ENCODE measurements at places on chromosomes 3 and 15.

DNA sequence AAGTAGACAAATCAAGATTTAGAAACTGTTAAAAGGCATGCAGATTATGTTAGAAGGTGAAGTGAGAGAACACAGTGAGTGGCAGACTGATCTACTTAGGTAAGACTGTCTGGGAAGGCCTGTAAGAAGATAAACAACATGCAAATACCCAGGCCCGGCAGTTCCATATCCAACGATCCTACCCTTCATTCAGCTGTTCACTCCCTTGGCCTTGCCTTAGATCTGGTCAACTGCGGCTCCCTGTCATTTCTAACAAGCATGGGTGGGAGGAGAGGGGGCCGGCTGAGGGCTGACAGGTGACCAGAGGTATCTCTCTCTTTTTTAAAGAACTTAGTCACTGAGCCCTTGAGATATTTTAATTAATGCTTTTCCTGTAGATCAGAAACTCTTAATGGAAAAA is 84.7 kb upstream of the FAM3D start:
- no peak for DNase-seq

DNA sequence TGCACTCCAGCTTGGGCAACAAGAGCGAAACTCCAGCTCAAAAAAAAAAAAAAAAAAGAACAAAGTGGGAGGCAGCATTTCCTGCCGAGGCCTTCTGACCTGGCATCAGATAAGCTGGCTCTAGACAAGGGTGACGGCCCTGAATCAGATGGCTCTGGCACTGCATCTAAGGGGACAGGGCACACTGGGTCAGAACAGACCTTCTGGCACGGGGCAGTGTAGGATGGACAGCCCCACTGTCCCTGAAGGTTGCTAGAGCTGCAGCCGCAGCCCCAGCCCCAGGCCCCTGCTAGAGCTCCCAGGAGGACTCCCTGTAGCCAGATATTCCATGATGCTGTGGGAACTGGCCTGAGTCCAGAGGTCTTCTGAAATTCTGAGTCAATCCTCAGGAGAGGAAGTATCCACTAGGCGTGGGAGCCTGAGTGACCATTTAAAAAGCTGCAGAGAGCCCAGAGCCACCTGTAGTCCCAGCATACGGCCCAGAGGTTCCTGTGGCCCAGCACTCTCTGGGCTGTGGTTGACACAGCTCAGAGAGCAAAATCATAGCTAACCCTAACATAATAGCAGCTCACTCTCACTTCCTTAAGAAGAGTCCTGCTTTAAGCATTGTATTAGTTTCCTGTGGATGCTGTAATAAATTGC is 69.2 kb upstream of the MFGE8 start:
- DNase-seq: no peak

- DNase-seq: no peak
These were observed 712.6 kb upstream of the GBE1 start for GRCh38 chr3:82473864-82474541.

GRCh38 chr3:137259701-137260100 is 301.9 kb downstream of the IL20RB start:
- DNase-seq: no peak

DNA sequence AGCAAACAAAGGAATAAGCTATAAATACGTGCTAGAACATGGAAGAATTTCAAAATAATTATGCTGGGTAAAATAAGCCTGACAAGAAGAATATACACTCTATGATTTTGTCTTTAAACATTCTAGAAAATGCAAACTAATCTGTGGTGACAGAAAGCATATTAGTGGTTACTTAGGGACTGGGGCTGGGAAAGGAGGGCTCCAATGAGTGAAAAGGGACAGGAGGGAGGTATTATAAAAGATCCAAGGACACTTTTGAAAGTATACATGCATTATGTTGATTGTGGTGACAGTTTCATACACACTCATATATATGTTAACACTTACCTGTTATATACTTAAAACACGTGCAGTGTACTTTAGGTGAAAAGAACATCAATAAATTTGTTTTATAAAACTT is 23.0 kb downstream of the MYH15 start:
- DNase-seq: no peak

- DNase-seq: no peak
These were observed 689.6 kb upstream of the NECTIN3 start for GRCh38 chr3:110381992-110382391.

- no peak for DNase-seq
These were observed 88.3 kb upstream of the PRR23C start for GRCh38 chr3:139132976-139133375.

- no peak for DNase-seq
These were observed 77.4 kb upstream of the SEC13 start for GRCh38 chr3:10398341-10398740.

GRCh38 chr3:42071904-42072812 is 19.0 kb upstream of the TRAK1 start:
- no peak for DNase-seq

DNA sequence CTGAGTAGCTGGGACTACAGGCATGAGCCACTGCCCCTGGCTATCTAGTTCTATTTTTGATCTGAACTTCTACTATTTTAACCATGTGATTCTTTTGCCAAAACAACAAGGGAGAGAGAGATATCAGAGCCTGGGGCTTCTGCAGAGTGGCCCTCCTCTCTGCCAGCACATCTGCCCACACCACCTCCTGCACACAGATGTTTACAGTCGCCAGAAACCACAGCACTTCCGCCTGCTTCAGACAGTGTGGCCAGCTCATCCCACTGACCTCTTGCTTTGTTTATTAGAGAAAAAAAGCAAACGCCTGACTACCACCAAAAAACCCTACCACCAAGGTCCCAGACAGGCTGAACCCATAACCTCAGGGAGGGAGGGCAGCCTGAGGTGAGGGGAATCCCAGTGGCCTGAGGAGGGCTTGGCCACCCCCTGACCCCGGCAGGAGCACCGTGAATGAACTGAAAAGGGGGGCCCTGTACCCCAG is 85.9 kb upstream of the ABHD2 start:
- no peak for DNase-seq

DNA sequence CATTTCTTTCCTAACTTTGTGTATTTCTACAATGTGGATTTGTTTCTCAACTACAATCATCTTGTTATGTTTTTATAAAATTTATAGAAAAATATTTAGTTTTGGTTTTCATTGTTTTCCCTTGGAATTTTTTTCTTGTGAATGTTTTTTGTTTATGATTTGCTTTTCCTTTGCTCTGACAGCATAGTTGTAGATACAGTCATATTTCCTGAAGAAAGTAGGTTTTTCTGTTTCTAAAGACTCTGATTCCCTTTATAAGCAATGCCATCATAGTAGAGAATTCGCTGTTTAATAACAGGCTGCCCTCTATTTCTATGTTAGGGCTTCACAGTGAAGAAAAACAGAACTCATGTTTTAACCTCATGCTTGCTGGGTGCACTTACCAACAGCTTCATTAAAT is 482.3 kb downstream of the ZBBX start:
- DNase-seq: no peak

DNA sequence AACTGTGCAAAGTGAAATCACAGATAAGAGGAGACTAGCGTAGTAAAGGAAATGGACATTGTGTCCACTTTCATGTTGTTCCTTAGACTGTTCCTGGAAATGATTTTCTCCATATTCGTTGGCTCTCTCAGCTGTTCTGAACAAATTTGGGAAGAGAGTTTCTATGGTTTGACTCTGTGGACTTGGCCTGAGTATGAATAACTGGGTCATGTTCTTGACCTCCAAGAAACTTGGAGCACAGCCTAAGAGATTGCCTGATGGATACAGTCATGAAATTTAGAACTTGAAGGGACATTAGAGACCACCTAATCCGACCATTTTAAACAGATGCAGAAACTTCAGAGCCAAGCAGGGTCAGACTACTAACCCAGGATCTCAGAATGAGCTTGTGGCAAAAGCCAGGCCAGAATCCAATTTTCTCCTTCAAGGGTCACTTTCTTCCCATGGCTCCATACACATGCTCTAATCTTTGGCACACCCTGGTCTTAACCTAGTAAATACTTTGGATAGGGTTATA is 430.4 kb downstream of the RBMS3 start:
- DNase-seq: no peak

DNA sequence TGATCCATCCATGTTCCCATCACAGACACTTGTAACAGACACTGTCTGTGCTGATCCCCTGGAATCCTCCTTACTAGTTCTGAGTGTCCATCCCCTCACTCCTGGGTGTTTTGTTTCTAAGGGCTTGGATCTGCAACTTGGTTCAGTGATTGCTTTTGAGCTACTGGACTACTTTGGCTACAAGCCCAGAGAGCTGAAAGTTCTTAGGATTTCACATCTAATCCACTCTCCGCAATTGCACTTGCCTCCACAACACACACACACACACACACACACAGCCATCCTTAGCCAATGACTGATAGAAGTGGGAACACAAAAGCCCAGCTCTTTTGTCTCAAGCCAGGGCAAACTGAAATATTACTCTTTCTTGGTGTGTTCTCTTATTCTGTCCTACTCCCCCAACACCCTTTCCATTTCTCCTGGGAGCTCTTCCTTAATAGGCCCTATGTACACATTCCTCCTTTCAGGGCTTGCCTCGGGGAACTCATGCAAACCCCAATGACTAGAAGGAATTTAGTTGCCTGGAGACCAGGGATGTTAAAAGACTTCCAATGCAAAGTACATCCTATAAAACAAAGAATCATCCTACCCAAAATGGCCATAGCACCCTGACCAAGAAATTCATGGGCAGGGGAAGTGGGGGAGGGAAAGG is 206.1 kb upstream of the UBE2E2 start:
- no peak for DNase-seq

DNA sequence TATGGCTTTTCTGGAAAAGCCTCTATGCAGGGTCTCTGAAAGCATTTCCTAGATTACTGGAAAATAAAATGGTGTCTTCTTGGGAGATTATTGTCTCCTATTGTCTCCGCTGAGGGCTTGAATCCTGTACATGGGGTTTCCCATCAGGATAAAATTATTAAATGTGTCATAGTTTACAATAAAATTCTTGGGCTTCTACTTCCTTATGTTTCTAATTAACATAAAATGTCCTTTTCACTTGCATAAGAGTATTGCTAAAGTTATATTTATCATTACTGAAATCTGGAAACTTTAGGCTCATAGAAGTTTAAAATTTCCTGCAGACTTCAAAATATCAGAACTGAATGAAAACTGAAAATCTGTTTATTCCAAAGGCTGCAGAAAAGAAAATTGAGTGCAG is 595.5 kb upstream of the AGTR1 start:
- DNase-seq: no peak

DNA sequence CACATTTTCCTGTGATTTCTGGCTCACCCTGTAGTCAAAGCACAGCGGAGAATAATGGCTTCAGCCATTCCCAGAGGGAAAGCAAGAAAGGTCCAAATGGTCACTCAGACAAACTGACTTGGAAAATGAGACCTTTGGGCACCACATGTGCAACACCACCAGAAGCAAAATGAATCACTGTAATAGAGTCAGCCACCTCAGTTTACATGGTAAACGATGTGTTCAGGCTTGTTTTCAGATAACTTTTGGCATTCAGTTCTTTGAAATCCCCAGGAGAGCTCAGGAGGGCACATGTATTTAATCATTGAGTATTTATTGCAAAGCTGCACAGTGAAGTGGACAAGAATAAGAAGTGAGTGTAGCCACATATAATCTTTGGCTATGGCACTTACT is 38.4 kb upstream of the ALCAM start:
- no peak for DNase-seq

- no peak for DNase-seq
These were observed 3.2 kb downstream of the NEIL1 start for GRCh38 chr15:75349851-75350588.

DNA sequence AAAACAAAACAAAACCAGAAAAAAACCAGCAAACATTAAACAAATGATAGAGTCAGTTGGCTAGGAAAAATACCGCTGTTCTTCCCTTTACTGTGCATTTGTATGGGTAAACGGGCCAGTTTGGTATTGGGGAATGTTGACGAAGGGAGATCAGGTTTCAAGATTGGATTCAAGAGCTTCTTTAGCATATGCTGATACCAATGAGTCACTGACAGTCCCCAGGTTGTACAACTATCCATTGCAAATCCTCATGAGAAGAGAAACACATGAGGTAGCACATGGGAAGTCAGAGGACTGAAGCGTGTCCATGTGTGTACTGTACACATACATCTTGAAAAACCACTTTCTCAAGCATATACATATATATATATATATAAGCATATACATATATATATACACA is 25.6 kb downstream of the TIGIT start:
- no peak for DNase-seq

GRCh38 chr15:92112711-92113110 is 259.2 kb downstream of the SLCO3A1 start:
- no peak for DNase-seq

GRCh38 chr15:92780843-92781242 is 119.3 kb upstream of the CHD2 start:
- DNase-seq: no peak

DNA sequence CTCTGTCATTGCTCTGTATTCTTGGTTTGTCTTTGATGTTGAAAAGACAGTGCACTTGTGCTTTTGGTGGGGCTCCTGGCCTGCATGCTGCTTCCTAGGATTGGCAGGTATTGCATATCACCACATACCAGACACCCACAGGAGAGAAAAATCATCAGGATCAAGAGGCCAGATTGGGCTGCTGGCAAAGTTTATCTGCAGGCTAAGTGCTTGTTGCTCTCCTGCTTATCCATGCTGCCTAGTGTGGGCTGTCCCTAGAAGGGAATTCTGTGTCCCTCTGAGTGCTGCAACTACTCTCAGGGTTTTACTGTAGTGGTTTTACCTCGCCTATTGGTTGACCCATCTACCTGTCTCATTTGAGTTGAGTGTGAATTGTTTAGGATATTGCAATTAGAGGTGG is 833 bp upstream of the SLC22A13 start:
- no peak for DNase-seq

DNA sequence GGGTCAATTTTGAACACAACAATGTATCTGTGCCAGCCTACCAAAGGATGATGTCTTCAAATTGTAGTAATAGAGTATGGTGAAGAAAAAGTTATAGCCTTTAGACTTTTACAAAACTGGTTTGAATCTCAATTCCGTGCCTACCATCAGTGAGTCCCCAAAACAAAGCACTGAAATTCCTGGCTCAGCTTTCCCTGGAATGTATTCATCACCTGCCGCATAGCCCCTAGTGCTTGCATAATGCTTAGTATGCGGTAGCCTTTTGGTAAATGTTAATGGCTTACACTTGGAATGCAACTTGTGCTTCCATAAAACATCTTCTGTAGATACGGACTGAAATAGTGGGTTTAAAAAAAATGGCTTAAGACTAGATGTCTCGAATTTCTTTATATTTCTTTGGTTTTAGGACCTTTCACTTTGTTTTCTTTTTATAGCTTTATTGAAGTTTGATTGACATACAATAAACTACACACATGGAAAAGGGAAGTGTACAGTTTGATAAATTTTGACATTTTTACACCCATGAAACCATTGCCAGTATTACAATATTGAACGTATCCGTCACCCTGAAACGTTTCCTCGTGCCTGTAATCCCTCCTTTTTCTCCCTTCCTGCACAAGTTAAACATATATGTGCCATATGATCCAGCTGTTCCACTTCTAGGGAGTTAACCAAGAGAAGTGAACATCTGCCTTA is 12.1 kb downstream of the SACM1L start:
- DNase-seq: no peak

- no peak for DNase-seq
These were observed 336.9 kb downstream of the SLC9A9 start for GRCh38 chr3:143511174-143511879.
